CD14-positive monocyte (primary cell): ENCODE measurements at places on chromosomes 7 and 10. TPM values are rescaled to one million over a fixed set of nuclear protein-coding genes. Genes with fewer than 3 reads are reported as not detected.

Gene DKK1
- polyA plus RNA-seq: not detected

Gene MRPL32
- 10.3 and 23.4 TPM in 2 replicates for polyA plus RNA-seq

Gene LIPK
- polyA plus RNA-seq: not detected

Gene PDE1C
- not detected in 2 replicates for polyA plus RNA-seq

Gene TAS2R5
- not detected for polyA plus RNA-seq

Gene SPDYE17
- polyA plus RNA-seq: not detected

Gene VIPR2
- polyA plus RNA-seq: not detected

Gene ADRA2A
- not detected for polyA plus RNA-seq

Gene SPDYE5
- polyA plus RNA-seq: not detected

Gene NEURL1
- polyA plus RNA-seq: 3.0 TPM

Gene C10orf88
- 2.7 TPM for polyA plus RNA-seq

DNA sequence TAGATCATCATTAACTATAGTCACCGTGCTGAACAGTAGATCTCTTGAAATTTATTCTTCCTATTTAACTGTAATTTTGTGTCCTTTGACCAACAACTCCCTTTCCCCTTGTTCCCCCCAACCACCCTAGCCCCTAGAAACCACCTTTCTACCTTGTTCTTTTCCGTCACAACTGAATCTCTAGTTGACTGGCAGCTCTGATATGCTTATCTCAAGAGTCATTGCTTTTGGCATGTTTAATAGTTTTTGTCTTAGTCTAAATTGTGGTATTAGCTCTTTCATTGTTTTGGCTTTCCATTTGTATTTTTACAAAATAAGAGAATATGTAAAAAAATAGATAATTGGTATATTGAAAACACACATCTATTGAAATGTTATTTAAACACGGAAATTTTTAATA lies 1.8 kb downstream of the GNAT3 start:
- no peak overlapping the region for H3K4me3 ChIP-seq
- no peaks in the 10 kb centered on the region for H3K4me1 ChIP-seq

GRCh38 chr10:119496273-119496672 lies 46.2 kb downstream of the RGS10 start:
- no peaks in the 10 kb centered on the region for H3K4me1 ChIP-seq
- H3K4me3 ChIP-seq: no peak overlapping the region
- H3K27me3 ChIP-seq: no peaks in the 10 kb centered on the region
- DNase-seq: no peak
- peaks cover 15% of the 10 kb centered on the region for H3K36me3 ChIP-seq

GRCh38 chr7:75630549-75630948 lies 108.2 kb downstream of the HIP1 start:
- no peak overlapping the region for H3K27ac ChIP-seq
- H3K4me3 ChIP-seq: no peak overlapping the region
- H3K27me3 ChIP-seq: no peaks in the 10 kb centered on the region
- DNase-seq: no peak
- H3K36me3 ChIP-seq: no peaks in the 10 kb centered on the region

- no peaks in the 10 kb centered on the region for H3K27me3 ChIP-seq
- no peak overlapping the region for H3K27ac ChIP-seq
- H3K4me3 ChIP-seq: no peak overlapping the region
These were observed 12.6 kb downstream of the TFAM start for GRCh38 chr10:58397830-58398229.

- H3K27me3 ChIP-seq: no peaks in the 10 kb centered on the region
- H3K36me3 ChIP-seq: no peaks in the 10 kb centered on the region
- DNase-seq: no peak
- H3K27ac ChIP-seq: no peak overlapping the region
These were observed 386.5 kb upstream of the SEMA3D start for GRCh38 chr7:85573346-85573745.

DNA sequence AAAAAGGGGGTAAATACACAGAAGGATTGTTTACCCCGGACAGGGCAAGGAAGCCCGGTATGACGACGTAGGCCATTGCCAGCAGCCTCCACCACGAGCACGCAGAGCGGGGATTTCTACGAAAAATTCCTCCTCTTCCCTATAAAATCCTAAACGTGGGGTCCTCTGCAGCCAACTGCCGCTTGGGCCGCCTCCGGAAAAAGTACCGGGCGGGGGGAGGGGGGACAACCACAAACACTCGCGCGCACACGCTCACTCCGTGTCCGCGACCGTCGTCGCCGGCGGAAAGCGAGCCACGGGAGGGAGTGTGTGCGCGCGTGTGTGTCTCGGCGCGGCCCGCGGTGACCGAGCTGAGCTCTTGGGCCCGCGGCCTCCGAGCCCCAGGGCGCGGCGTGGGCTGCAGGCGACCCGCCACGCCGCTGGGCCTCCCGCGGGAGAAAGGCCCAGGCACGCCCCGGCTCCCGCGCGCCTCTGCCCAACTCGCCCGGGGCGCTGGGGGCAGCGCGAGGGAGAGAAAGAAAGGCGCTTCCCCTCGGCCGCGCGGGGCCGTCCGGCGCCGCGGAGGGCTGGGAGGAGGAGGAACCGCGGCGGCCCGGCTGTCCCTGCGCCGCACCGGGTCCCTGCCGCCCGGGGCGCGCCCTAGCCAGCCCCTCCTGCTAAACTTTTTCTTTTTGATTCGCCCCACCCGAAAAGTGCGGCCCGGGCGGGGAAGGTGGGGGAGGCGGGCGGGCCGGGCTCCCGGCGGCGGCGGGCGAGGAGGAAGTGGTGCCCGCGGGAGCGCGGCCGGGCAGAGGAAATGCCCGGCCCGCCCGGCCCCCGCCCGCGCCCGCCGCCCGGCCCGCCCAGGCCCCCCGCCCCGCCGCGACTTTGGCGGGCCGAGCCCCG lies 1.5 kb downstream of the CTBP2 start:
- H3K36me3 ChIP-seq: no peaks in the 10 kb centered on the region
- no peaks in the 10 kb centered on the region for H3K27me3 ChIP-seq
- peak; percentile 70 for DNase-seq
- peak overlapping the region; percentile 86 for H3K4me3 ChIP-seq

- no peaks in the 10 kb centered on the region for H3K36me3 ChIP-seq
- no peak overlapping the region for H3K27ac ChIP-seq
- no peaks in the 10 kb centered on the region for H3K27me3 ChIP-seq
- H3K4me1 ChIP-seq: no peaks in the 10 kb centered on the region
- DNase-seq: no peak
- no peak overlapping the region for H3K4me3 ChIP-seq
These were observed 275.4 kb downstream of the GLRX3 start for GRCh38 chr10:130411496-130412085.

DNA sequence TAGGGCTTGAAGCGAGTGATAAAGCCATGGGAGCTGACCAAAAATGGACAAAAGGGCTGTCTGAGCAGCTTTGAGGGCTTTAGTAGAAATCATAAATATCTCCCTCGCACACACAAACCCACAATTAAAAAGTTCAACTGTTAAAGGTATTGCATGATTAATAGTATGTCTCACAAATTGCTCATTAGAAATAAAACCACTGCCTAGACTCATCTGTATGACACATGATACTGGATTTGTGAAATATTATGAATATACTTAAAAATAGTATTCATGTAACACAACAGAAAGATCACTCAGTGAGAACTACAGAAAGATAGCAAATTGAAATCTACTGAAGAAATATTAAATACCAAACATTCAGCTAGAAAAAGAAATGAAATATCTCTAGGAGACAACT lies 11.9 kb upstream of the PTPN12 start:
- no peak overlapping the region for H3K4me3 ChIP-seq
- H3K27me3 ChIP-seq: no peaks in the 10 kb centered on the region
- peak; percentile 36 for DNase-seq
- H3K36me3 ChIP-seq: no peaks in the 10 kb centered on the region
- peaks cover 28% of the 10 kb centered on the region for H3K4me1 ChIP-seq
- H3K27ac ChIP-seq: peak overlapping the region; percentile 29

DNA sequence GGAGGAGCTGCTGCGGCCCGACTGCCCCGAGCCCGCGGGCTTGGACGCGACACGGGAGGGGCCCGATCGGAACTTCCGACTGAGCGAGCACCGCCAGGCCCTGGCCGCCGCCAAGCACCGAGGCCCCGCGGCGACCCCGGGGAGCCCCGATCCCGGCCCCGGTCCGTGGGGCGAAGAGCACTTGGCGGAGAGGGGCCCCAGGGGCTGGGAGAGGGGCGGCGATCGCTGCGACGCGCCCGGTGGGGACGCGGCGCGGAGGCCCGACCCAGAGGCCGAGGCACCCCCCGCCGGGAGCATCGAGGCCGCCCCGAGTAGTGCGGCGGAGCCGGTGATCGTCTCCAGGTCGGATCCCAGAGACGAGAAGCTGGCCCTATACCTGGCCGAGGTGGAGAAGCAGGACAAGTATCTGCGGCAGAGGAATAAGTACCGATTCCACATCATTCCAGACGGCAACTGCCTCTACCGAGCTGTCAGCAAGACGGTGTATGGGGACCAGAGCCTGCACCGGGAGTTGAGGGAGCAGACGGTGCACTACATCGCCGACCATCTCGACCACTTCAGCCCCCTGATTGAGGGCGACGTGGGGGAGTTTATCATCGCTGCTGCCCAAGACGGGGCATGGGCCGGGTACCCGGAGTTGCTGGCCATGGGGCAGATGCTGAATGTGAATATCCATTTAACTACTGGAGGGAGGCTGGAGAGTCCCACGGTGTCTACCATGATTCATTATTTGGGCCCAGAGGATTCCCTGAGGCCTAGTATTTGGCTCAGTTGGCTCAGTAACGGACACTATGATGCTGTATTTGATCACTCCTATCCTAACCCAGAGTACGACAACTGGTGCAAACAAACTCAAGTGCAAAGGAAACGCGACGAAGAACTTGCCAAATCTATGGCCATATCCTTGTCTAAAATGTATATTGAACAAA lies 1.4 kb downstream of the OTUD1 start:
- H3K4me3 ChIP-seq: peak overlapping the region; percentile 94
- peaks cover 9% of the 10 kb centered on the region for H3K36me3 ChIP-seq
- no peaks in the 10 kb centered on the region for H3K27me3 ChIP-seq
- peak overlapping the region; percentile 62 for H3K27ac ChIP-seq
- peaks cover 43% of the 10 kb centered on the region for H3K4me1 ChIP-seq

DNA sequence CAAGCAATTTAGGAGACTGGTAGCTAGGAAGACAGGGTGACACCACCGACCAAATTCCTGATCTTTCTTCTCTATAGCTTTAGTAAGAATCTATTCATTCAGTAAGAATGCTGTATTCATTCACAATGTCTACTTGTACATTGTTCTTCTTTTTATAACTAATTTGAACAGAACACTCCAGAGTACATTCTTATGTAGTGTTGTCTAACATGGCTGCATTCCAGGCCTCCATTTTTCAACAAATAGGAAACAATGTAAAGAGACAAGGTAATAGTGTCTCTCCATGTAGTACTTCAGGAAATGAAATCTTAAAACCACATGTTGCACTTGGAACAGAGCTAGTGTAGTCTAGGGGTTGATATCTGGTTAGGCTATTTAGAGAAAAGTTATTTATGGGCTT lies 1.8 kb downstream of the VCL start:
- H3K4me3 ChIP-seq: peak overlapping the region; percentile 84
- H3K27ac ChIP-seq: no peak overlapping the region
- H3K4me1 ChIP-seq: peaks cover 54% of the 10 kb centered on the region
- no peak for DNase-seq
- no peaks in the 10 kb centered on the region for H3K27me3 ChIP-seq

GRCh38 chr10:51867956-51868355 lies 168.6 kb upstream of the CSTF2T start:
- H3K4me1 ChIP-seq: no peaks in the 10 kb centered on the region
- no peaks in the 10 kb centered on the region for H3K36me3 ChIP-seq
- DNase-seq: no peak
- H3K27ac ChIP-seq: no peak overlapping the region
- no peaks in the 10 kb centered on the region for H3K27me3 ChIP-seq

DNA sequence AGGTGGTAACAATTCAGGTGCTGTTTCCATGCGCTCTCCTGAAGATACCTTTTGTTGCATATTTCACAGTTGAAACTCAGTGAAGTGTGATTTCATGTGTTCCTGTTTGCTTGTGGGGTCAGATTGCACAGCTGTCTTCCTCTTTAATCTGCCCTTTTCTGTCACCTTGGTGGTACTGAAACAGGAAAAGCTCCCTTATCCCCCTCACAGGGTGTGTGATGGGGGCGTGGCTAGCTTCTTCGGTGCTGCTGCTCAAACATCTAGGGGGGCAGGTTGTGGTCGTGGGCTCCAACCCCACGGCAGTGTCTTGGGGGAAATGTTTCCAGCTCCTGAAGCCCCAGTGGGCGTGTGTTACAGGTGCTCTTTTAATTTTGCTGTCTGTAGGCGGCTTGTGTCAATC lies 107.4 kb upstream of the KLF14 start:
- H3K4me1 ChIP-seq: peaks cover 10% of the 10 kb centered on the region
- H3K36me3 ChIP-seq: no peaks in the 10 kb centered on the region
- no peak overlapping the region for H3K27ac ChIP-seq
- H3K4me3 ChIP-seq: no peak overlapping the region
- no peaks in the 10 kb centered on the region for H3K27me3 ChIP-seq

DNA sequence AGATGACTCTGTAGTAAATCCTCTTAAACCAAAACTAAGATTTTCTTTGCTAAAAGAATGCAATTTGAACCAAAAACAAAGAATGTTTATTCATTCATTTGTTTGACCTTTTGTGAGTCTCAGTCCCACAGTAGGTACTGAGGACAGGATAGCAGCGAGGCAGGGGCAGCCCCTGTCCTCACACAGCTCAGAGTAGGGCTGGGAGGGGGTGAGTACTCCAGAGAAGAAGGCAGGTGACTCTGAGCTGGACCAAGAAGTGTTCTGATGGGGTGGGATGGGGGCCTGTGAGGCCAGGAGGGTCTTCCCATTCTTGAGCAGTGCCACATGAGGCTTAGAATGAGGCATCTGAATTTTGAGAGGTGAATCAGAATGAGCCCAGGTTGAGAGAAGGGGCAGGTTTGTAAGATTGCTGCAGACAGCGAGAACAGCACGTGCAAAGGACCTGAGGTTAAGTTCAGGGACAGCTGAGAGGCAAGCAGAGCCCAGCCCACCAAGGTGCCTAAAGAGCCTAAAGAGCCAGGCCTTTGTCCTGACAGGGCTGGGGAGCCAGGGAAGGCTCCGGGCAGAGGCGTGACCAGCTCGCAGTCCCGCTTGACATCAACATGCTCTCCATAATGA lies 56.9 kb upstream of the CHST15 start:
- H3K4me3 ChIP-seq: no peak overlapping the region
- H3K27ac ChIP-seq: no peak overlapping the region
- no peak for DNase-seq
- peaks cover 75% of the 10 kb centered on the region for H3K4me1 ChIP-seq

DNA sequence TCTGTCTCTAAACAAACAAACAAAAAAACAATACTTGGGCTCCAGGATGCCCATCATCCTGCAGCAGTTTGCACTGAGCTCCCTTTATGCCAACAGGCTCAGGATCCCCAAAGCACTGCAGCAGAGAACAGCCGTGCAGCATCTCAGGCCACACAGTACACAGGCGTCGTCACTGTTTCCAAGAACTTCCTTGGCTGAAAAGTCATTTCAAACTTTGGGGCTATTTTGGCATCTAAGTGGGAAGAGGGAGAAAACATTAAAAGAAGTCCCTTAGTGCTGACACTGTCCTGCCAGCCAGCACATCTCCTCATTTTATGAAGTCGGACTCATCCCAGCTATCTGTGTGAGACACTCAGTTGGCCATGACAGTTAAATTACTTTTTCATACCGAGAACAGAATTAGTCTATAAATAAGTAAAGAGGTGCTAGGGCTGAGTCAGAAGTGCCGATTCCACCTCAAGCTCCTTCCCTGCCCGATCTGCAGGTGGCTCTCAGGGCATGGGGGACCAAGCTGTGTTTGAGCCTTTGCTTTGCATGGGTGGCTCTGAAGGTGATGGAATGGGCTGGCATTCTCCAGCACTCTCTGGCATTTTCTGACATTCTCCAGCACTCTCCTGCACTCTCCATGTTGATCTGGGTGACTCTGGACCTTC lies 68.5 kb downstream of the PTPRN2 start:
- H3K36me3 ChIP-seq: no peaks in the 10 kb centered on the region
- no peak overlapping the region for H3K27ac ChIP-seq
- H3K4me3 ChIP-seq: no peak overlapping the region
